Activated T-helper 9 cell treated with anti-CD3 and anti-CD28 coated beads, Interleukin-2, amount 50 U/mL, for 16 hours (primary cell): ENCODE measurements at places on chromosomes 3 and 15.

DNA sequence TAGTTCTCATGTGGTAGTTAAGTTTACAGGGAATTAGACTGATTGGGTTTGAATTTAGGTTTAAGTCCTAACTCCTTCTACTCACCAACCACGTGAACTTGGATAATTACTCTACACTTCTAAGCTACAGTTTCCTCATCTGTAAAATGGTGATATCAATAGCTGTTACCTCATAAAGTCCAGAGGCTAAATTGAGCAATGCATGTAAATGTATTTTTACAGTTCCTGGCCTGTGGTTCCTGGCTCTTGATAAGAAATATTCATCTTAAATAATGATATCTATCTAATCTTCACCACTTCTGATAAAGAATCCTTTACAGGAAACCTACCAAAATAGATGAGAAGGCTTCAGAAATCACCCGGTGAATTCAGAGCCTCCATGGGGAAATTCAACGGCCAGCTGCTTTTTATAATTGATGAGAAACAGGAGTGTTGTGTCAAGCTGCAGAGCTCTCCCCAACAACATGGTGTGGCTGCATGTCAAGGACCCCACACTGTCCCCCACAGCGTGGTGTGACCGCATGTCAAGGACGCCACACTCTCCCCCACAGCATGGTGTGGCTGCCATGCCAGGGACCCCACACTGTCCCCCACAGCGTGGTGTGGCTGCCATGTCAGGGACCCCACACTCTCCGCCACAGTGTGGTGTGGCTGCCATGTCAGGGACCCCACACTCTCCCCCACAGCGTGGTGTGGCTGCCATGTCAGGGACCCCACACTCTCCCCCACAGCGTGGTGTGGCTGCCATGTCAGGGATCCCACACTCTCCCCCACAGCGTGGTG lies 80.8 kb upstream of the PEX5L start:
- DNase-seq, result no peak

GRCh38 chr3:31959951-31960792 lies 20.9 kb downstream of the OSBPL10 start:
- no peak for DNase-seq

GRCh38 chr3:1228289-1228688 lies 135.5 kb downstream of the CNTN6 start:
- no peak for DNase-seq

DNA sequence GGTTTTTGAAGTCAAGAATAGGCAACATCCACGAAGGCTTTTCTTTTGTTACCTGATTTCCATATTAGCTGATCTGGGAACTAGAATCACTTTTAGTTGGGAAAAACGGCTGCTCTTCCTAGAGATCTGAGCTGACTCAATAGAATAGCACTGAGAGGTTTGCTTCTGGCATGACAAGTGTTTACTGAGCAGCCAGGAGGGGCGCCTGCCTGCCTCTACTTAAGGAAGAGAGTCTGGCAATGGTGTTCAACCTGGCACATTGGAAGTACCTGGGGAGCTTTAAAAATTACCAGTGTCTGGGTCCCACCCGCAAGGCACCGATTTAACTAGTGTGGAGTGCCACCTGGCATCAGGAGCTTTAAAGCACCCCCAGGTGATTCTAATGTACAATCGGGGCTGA lies 34.4 kb downstream of the FAM43A start:
- no peak for DNase-seq

- no peak for DNase-seq
Measured at GRCh38 chr15:97728791-97729190, 231.7 kb upstream of the ARRDC4 start.

DNA sequence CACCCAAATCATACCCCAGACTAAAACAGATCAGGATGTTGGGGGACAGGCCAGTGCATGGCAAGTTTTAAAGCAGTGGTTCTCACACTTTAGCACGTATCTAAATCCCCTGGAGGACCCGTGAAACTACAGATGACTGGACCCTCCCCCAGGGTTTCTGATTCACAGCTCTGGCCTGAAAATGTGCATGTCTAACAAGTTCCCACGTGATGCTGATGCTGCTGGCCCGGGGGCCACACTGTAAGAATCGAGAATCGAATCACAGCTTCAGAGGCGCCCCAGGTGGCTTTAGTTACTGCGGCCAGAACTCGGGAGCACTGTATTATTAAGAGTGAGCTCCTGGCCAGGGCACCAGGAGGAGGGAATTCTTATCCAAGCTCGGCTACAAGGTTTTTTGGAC lies 11.6 kb downstream of the ADAMTS17 start:
- DNase-seq, result no peak

GRCh38 chr3:184050217-184050847 lies 2.5 kb upstream of the HTR3C start:
- DNase-seq, result no peak

DNA sequence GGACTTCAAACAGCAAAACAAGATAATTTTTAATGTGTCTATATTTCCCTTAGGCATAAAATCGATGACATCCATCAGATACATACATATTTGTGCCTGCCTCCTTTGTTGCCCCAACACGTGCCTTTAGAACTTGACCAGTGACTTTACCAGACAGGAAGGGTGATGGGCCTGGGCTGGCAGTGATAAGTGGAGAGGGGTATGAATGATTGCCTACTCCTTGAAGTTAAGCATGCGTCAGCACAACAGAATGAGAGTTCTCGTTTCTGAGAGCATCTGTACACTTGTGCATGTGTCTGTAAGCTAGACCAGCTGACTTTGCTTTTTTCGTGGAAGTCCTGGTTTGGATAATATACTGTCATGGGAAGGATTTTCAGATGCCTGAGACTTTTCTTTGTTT lies 54.9 kb upstream of the COL6A6 start:
- no peak for DNase-seq

GRCh38 chr3:28243424-28244106 lies 2.1 kb downstream of the CMC1 start:
- DNase-seq, result no peak

- no peak for DNase-seq
Measured at GRCh38 chr3:182384221-182384620, 409.1 kb upstream of the ATP11B start.

GRCh38 chr3:192550356-192550755 lies 177.0 kb downstream of the FGF12 start:
- DNase-seq, result no peak

GRCh38 chr3:141291559-141292355 lies 60.1 kb downstream of the PXYLP1 start:
- DNase-seq, result no peak

- DNase-seq, result no peak
Measured at GRCh38 chr3:112931736-112932521, 43.0 kb downstream of the CD200R1 start.

DNA sequence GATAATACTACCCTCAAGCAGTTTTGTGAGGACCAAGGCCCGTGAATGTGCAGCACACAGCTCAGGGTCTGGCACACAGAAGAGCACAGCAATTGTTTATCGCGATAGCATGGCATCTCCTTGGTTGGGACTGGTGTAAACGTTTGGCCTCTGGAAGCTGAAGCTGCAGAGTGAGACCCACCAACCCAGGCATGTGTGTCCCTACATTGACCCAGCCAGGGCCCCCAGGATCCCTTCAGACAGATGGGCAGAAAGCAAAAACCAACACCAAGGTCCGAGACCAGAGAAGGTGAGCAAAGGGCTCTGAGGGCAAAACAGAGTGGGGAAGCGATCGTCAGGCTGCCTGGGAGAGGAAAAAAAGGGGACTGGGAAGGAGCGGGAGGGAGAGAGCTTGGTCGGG lies 12.6 kb upstream of the PSTPIP1 start:
- no peak for DNase-seq

- no peak for DNase-seq
Measured at GRCh38 chr3:120473389-120473788, 22.6 kb upstream of the FSTL1 start.

DNA sequence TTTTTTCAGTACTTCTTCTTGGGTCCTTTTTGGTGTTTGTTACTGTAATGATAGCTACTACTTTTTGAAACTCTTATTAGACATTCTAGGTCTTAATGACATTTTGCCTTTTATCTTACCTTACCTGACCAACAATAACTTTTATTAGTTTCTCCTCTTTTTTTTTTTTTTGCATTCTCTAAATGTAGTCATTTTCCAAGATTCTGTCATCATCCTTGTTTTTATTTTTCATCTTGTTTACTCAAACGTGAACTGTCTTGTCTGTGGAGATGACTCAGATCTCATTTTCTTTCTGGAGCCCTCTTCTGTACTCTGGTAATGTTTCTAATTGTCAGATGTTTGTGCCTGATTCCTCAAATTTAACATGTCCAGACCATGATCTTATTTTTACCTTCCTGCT lies 2.9 kb downstream of the ABHD5 start:
- no peak for DNase-seq

DNA sequence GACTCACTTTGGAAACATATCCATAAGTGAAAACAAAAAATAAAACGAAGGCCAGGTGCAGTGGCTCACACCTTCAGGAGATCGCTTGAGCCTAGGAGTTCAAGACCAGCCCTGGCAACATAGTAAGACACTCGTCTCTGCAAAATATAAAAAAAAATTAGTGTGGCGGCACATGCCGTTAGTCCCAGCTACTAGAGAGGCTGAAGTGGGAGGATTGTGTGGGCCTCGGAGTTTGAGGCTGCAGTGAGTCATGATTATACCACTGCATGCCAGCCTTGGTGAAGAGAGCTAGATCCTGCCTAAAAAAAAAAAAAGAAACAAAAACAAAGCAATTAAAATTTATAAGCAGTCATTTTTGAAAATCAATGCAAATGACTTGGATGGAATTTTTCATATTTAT lies 54.7 kb upstream of the NANOGP8 start:
- DNase-seq, result no peak

DNA sequence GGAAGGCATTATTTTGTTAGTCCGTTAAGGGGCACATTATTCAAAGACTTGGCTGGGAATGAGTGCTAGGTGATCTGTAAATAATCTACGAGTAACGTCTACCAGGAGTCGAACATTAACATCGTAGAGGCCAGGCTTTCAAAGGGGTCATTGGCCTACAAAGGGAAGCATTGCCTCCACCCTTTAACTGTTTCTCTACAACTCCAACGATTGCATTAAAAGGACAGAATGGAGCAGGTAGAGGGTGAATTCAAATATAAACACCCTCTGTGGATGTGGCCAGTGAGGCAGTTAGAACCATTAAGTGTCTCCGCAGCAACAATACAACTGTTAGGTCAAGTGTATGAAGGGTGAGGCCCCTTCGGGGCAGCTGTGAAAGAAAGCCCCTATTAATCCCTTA lies 126.0 kb upstream of the LMOD3 start:
- DNase-seq, result no peak

DNA sequence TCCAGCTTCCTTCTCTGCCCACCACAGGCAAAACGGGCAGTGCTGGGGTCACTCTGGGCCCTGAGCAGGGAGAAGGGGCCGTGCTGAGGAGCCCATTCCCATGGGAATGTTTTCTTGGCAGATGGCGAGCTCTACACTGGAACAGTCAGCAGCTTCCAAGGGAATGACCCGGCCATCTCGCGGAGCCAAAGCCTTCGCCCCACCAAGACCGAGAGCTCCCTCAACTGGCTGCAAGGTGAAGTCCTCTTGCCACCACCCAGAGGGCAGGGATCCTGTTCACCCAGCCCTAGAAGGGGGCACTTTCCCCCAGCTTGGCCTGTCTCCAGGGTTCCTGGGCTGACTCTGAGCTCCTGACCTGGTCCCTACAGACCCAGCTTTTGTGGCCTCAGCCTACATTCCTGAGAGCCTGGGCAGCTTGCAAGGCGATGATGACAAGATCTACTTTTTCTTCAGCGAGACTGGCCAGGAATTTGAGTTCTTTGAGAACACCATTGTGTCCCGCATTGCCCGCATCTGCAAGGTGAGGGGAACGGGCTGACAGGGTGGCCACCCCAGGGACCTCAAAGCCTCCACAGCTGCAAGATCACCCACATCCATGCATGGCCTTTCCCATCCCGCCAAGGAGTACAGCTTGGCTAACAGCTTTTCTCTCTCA lies 12.4 kb downstream of the CIB1 start:
- no peak for DNase-seq

GRCh38 chr3:99545941-99546580 lies 92.3 kb upstream of the COL8A1 start:
- DNase-seq, result no peak

GRCh38 chr3:120093911-120094775 lies at the start of gene GSK3B:
Gene GSK3B, minus strand, starts transcription at chr3:120094447. Its CDS starts 1,013 bp downstream, at chr3:120093434.
- peak; percentile 96 for DNase-seq

DNA sequence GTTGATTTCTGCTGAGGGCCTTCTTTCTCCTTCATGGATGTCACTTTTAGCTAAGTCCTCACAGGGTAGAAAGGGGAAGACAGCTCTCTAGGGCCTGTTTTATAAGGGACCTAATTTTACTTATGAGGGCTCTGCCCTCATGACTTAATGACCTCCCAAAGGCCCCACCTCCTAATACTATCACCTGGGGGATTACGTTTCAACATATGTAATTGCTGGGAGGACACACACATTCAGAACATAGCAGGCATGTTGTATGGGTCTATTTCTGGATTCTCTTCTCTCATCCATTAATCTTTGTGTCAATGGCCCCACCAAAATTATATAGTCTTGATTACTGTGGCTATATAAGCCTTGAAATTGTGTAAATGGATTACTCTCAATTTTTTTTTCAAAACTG lies 255.0 kb downstream of the CLSTN2 start:
- no peak for DNase-seq

DNA sequence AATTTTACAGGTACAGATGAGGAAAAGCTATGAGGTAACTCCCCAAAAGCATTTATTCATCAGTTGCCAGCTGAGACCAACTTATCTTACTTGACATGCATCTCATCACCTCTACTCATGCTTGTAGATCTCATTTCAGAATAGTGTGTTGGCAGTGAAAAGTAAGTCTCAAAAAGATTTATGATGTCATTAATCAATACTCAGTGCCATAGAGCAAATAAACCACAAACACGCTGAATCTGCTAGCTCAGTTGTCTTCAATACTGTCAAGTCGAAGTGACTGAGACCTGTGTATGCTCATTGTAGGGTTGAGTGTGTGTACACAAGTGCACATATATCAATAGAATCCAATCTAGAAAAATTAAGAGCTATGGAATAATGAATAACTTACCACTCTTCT lies 413.5 kb downstream of the CNTN3 start:
- DNase-seq, result no peak

GRCh38 chr15:87293031-87293430 lies 963.5 kb downstream of the NTRK3 start:
- DNase-seq, result no peak

GRCh38 chr3:25476639-25477038 lies 48.6 kb downstream of the RARB start:
- DNase-seq, result no peak

- no peak for DNase-seq
Measured at GRCh38 chr3:67941433-67942030, 287.1 kb upstream of the SUCLG2 start.

DNA sequence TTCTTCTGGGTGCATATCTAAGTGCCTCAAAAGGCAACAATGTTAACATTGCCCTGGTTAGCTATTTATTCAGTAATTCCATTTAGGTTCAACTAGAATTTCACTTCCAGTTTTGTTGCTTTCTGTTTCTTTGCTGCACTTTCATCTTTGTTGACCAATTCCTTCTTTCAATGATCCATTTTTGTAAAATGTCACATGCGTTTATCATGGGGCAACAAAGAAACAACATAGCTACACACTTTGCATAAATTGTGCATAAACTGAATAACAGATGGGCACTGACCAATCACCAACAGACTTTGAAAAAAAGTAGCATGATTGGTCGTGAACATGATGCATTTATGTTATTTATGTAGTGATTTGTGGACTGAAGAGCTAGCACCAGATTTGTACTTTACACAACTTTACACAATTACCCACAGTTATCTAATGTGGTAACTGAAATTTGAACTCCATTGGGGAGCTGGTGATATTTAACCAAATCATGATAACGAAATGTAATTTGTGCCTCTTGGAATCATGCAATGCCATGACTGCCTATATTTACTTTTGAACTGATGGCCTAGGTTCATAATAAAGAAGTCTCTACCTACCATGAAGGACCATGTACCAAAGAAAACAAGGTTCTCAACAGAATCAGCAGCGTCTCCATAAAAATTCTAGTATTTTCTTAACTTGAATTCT lies 7.1 kb upstream of the CPOX start:
- no peak for DNase-seq
